Stimulated activated CD8-positive, alpha-beta memory T cell treated with anti-CD3 and anti-CD28 coated beads, Interleukin-15, amount 100 ng/mL, for 1 hour (primary cell): ENCODE measurements at places on chromosomes 1 and 21.

DNA sequence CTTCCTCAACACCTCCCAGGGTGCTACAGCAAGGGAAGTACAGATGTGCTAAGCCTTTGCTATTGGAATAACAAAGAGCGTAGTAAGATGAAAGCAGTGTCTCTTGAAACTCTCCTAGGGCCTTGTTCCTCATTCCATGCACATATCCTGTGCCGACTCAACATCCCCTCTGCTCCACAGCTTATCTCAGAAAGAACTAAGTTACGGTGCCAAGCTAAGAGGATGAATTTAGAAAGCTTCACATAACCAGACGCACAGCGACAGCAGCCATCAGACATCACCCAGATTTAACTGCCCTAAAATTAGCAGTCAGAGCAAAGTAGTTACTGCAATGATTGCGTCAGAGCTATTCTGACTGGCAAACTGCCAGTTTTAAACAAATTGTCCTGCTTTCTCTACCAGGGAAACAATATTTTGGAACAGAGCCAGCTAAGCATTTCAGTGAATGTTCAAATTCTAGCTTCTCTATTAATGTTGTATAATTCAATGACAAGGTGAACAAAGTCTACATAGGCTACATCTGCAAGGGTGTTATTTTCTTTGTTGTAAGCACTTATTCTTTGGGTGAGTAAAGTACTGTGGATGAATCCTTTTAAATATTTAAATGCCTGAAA is 9.5 kb downstream of the SIPA1L2 start:
- DNase-seq = no peak

GRCh38 chr21:29943885-29944284 is 4.1 kb upstream of the GRIK1 start:
- no peak for DNase-seq

DNA sequence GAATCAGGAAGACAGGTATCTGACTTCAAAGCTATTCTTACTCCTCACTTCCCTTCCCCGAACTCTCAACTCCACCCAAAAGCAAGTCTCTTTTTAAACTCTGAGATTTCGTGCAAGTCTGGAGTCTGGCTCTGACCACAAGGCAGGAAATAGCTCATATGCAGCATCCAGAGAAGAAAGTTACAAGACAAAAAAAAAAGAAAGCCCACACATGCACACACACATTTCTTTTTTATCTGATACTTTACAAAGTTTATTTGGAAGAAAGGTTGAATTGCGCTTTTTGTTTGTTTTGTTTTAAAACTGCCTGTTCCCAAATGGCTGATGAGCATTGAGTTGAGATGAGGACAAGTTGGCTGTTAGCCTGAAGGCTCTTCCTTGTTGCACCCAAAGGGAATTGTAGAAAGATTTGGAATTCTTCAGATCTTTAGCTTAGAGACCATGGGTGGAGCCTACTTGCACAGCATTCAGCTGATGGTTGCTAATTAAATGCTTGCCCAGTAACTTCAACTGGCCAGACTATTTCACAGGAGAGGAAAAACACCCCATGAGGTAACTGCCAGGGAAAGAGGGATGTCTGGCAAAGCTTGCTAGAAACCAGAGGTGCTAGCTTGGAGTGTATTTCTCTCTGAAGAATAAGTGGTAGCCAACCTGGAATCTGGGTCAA is 490.3 kb downstream of the TTLL7 start:
- DNase-seq = no peak

DNA sequence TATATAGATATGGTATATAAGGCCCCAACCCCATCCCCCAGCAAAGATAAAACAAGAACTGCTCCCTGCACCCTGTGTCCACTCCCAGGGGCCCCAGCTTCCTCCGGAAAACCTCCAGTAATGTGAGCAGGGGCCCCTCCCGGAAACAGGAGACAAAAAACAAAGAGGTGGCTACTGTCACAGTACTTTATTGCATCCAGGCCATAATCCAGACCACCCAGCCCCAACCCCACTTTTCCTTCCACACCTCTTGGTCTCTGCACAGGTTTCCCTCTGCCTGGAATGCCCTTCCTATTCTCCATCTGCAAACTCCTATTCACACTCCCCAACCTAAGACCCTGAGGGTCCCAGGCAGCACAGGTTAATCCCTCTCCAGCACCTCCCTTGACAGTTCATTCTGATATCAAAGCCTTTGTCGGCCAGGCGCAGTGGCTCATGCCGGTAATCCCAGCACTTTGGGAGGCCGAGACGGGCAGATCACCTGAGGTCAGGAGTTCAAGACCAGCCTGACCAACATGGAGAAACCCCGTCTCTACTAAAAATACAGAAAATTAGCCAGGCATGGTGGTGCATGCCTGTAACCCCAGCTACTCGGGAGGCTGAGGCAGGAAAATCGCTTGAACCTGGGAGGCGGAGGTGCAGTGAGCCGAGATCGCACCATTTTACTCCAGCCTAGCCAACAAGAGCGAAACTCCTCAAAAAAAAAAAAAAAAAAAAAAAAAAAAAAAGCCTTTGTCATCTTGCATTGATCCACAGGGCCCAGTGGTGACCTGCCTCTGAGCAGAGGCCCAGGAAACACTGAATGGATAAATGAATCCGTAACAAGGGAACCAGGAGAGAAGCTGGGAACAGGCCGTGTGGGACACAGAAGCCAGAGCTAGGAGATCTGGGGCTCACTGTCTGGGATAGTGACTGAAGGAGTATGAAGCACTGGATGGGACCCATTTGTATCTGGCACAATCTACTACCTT is 2.3 kb upstream of the AUNIP start:
- DNase-seq = no peak

DNA sequence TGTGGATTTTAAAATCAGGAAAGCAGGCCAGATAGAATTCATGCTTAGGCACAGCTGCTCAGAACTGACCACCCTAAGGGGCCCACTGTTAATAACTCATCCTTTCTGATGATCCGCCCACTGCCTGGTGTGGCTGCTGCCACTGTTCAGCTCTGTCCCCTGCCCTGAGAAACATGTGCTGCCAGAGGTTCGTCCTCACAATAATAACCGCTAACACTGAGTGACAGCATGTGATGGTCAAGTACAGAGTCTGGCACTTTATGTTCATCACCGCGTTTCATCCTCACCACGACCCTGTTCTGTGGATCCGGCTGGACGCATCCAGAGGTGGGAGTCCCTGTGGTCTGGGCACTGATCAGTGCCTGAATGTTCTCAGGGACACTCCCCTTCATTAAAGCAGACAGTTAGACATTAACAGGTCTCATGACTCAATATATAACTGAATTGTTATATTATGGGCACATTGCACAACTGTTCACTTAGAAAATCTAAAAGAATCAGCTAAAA is 108.6 kb downstream of the SIM2 start:
- DNase-seq = no peak

DNA sequence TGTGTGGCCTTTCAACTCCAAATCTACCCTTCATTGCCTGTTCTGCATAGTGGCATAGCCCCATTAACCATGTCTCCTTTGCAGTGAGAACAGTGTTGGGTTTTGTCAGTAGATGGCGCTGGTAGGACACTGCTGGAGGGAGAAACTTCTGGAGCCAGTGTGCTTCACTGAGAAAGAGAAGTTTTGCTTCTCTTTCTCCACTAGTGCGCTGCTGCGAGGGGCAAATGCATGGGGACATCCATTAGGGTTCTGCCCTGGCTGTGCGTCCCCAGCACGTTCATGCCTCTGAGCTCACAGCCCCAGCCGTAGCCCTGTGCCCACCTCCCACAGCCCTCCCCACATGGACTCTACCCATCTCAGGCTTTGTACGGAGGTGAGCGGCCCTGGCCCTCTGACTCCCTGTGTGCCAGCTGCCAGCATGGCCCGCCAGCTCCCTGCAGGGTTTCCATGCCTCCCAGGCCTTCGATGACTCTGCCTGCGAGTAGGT is 53.1 kb downstream of the RIMS3 start:
- peak; percentile 54 for DNase-seq
